ENCODE measurements at places on chromosomes 12 and 14.

DNA sequence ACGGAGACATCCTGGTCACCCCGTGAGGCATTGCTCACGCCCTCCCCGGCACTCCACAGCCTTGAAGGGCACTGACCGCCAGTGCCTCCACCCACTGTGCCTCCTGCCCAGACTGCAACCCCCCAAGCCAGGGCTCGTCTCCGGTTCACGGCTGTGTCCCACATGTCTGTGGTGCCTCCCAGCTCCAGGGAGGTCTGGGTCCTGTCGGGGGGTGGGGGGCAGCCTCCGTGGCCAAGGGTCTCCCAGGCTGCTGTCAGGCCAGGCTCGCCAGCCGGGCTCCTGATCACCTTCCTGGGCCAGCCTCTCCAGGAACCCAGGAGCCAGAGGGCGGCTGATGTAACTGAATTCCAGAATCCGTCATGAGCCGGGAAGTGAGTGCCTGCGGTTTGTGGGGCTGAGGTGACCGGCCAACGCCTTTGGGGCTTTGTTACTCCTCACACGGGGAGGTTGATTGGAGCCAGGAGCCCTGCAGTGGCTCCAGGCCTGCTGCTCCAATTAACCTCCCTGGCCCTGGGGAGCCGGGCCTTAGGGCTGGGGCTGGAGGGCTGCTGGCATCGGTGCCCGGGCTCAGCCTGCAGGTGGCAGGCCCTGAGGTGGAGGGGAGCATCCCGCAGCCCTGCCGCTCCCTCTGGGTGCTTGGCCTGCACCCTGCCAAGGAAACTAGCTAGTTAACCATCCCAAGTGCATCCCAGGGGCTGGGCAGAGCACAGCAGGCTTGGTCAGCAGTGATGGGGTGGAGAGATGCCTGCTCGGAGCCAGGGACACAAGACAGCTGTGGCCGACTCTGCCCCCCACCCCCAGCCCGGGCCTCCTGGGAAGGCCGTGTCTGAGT is 36.4 kb upstream of the FBRSL1 start:
- DNase-seq, result no peak

DNA sequence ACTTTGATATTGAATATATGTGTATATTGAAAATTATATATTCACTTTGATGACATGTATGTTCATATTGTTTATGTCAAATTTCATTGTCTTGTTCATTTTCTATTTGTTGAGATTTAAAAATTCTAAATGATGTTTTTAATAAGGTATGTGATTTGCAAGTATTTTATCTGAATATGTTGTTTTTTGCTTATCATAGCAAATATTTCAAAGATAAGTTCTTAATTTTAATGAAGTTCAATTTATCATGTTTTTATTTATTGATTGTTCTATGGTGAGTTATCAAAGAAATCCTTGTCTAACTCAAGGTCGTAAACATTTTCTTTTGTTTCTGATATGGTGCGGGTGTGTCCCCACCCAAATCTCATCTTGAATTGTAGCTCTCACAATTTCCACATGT is 45.2 kb downstream of the OR9K2 start:
- DNase-seq, result no peak

- DNase-seq, result peak; percentile 13
Measured at GRCh38 chr12:123233505-123234308, 471 bp downstream of the MTRFR start.

- DNase-seq, result peak; percentile 31
Measured at GRCh38 chr14:100907240-100907639, 3.7 kb upstream of the RTL1 start.

GRCh38 chr14:100778951-100779690 is 46.8 kb upstream of the MEG3 start:
- DNase-seq, result no peak

- DNase-seq, result peak; percentile 67
Measured at GRCh38 chr14:55052269-55052930, 953 bp downstream of the MAPK1IP1L start.

DNA sequence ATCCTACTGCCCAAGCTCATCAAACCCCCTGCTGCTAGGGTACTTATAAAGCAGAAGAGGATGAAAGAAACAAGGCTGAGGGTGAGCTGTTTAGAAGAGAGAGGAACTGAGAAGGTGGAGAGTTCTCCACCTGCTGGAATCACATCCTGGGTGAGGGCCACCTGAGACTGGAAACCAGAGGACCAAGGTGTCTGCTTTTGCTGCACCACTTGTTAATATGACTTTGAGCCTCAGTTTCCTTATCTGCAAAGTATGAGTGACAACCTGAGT is 203.2 kb upstream of the SSTR1 start:
- no peak for DNase-seq

DNA sequence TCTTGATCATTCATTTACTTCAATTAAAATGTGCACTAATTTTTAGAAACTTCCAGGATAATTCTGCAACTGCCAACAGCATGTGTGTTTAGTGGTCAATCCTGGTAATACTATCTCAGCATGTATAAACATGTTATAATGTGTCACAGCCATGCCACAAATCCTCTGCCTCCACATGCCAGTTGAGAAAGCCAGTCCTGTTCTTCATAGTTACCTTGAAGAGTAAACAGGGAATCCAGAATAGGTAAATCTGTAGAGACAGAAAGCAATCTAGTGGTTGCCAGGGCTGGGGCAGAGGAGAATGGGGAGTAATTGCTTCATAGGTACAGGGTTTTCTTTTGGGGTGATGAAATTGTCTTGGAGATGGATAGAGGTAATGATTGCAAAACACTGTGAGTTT is 85.9 kb downstream of the ARMH4 start:
- DNase-seq, result no peak

- no peak for DNase-seq
Measured at GRCh38 chr12:68102163-68102562, 57.4 kb downstream of the IFNG start.

DNA sequence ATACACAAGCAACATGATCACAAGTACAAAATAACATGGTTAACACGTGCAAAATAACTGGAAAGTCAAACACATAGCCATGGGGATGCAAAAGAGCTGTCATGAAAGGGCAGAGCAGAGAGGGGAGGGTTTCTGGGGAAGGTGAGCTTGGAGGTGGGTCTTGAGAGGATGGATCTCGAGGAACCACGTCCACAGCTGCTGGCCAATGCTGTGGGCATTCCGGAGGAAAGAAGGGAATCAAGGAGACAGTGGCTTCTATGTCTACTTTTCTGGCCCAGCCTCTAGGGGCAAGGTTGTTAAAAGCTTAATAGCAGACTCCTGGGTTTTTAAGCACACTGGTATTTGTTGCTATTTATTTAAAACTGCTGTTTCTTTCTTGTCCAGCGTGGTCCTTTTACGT is 8.4 kb upstream of the MYH7 start:
- no peak for DNase-seq

DNA sequence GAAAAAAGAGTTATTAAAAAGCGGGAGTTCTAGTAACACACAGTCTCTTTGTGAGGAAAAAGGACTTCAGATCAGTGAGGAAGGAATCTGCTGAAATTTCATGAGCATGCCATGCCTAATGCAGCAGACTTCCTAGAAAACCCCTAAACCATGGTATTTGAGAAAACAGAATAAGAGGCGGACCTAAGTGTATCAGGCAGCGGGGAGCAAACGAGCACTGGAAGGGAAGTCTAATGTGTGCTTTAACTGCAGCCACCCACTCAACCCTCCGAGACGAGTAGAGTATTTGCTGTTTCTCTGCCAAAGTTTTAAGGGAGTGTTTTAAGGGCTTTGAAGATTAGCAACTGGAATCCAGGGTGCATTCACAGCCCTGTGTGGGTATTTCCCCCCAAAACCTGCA is 36.5 kb downstream of the ACADS start:
- DNase-seq, result no peak

DNA sequence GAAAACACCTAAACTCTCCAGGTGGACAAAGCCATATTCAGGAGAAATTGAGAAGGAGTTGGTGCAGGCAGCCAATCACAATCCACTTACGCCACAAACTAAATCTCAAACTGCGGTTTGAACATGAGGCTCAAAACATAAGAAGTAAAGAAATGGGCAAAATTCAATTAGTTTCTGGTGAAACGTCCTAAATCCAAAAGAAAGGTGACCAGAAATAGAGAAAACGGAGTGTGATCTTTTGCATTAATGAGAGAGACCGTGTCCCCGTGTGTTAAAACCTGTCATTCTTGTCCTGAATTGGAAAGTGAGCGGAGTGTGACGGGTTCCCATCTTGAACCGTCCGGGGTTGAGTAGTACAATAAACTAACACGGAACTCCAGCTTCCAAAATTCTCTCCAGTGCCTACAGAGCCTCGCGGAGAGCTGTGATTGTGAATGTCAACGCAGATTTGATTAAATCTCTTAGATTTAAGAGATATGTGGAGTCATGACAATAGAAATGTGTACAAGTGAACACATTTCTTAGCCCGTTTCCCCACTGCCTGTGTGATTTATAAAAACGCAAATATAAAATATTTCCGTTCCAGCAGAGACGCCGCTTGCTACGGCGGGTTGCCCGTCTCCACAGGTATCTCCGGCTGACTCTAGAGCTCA is 595 bp upstream of the METAP2 start:
- DNase-seq, result peak; percentile 76

GRCh38 chr12:117111386-117111785 is 12.2 kb upstream of the TESC start:
- no peak for DNase-seq

- DNase-seq, result no peak
Measured at GRCh38 chr12:111257435-111257902, 111.4 kb downstream of the PHETA1 start.

DNA sequence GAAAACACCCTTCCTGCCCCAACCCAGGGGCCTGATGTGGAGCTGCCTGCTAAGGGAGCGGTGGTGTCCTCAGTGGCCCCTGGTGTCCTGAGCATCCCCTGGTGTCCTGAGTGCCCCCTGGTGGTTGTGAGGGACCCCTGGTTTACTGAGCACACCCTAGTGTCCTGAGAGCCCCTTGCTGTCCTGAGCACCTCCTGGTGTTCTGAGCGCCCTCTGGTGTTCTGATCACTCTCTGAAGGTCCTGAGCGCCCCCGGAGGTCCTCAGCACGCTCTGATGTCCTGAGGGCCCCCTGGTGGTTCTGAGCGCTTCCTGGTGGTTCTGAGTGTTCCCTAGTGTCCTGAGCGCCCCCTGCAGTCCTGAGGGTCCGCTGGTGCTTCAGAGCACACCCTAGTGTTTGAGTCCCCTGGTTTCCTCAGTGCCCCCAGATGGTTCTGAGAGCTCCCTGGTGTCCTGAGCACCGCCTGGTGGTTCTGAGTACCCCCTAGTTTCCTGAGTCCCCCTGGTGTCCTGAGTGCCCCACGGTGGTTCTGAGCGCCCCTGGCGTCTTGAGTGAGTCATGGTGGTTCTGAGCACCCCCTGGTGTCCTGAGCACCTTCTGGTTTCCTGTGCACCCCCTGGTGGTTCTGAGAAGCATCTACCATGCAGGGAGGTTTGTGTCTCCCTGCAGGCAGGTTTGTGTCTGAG is 1004.2 kb downstream of the TMEM121 start:
- DNase-seq, result no peak

DNA sequence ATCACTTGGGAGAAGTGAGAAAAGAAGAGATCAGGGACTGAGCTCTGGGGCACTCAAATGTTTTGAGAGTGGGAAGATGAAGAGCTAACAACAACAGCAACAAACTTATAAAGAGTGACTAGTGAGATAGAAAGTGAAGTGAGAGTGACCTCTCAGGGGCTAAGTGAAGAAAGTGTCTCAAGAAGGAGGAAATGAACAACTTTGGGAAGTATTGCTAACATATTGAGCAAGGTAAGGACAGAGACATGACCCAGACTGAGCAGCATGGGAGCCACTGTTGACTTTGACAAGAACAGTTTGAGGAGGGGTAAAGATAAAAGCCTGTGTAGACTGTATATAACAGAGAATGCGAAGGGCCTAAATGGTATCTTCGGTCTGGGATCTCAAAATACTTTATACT is 155.1 kb upstream of the BTG1 start:
- no peak for DNase-seq

Data from adipocyte (in vitro differentiated cells).